Memory B cell (primary cell): ENCODE measurements at places on chromosomes 4 and X.

DNA sequence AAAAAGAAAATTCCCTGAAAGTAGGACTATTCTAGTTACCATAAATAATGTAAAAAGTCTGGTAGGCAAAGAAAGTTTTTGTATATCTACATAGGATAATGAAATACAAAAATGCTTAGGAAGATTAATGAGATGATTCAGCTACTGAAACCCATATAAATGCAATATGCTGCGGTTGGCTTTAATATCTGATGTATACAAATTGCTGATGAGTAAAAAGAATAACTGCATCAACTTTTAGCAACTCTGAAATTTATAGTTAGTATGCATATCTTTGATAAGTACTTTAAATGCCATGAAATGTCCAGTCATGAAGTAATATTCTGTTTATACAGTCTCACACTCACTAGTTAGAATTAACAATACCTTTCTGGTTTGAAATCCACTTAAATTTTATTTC, 404.8 kb downstream of the TLL1 start:
- DNase-seq, result no peak

DNA sequence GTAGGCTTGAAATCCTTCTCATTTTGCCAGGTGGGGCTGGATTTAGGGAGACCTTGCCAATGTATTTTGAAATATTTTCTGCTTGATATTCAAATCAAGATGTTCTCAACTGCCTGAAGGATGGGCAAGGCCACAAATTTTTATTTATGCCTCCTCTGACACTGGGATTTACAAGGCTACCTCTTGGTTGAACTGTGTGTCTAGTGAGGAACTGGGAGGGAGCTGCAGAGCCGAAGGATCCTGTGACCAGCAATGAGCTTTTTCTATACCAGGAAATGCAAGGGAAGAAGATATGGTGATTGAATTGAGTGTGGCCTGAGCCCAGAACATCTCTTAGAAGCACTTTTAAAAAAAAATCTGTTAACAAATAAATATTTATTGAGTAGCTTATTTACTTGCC, 14.9 kb downstream of the VSIG1 start:
- DNase-seq, result no peak

DNA sequence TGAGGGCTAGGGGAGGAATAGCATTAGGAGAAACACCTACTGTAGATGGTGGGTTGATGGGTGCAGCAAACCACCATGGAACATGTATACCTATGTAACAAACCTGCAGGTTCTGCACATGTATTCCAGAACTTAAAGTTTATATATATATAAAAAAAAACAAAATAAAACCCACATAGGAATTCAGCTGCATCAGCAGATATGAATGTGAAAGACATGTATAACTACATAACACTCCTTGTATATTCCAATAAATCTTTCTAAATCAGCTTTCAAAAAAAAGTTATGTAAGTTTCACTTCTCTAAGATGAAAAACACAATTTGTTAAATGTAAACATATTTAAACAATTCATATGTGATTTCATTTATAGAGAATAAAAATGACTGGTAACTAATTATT, 6.0 kb downstream of the GC start:
- DNase-seq, result no peak

- DNase-seq, result no peak
Measured at GRCh38 chrX:73965833-73966232, 338.1 kb upstream of the ZCCHC13 start.

DNA sequence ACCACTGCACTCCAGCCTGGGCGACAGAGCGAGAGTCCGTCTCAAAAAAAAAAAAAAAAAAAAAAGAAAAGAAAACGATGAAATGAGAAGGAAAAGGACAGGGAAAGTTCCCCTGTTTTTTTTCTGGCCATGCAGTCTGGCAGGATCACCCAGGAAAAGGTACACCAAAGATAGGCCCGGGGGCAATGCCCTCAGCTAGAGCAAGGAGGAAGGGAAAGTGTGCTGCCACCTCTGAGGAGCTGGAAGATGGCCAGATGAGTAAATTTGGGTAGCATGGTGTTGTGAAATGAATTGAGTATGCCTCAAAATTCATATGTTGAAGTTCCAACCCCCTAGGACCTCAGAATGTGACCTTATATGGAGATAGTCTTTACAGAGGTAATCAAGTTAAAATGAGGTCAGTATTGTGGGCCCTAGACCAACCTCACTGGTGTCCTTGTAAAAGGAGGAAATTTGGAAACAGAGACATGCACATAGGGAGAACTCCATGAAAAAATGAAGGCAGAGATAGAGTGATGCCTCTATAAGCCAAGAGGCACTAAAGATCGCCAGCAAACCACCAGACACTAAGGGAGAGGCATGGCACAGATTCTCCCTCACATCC, 28.9 kb downstream of the MAOB start:
- no peak for DNase-seq

- DNase-seq, result no peak
Measured at GRCh38 chrX:119094819-119095218, 22.0 kb downstream of the CT47C1 start.

DNA sequence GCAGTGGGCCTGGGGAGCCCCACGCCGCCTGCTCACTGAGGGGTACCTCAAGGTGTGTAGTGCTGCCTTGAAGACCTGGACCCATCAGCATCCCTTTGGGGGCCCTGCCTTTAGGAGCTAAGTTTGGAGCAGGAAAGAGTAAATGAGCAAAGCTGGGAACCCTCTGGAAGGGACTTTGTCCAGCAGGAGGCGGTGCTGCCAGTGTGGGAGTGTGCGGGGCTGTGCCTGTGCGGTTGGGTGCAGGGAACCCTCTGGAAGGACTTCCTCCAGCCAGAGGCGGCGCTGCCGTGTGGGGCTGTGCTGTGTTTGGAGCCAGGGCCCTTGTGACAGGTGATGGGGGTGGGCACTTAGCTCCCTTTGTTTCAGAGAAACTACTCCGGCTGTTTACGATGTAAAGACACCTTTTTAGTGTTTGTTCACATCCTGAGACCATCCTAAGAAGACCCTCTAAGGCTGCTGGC, 25.8 kb downstream of the RGS12 start:
- DNase-seq, result no peak

DNA sequence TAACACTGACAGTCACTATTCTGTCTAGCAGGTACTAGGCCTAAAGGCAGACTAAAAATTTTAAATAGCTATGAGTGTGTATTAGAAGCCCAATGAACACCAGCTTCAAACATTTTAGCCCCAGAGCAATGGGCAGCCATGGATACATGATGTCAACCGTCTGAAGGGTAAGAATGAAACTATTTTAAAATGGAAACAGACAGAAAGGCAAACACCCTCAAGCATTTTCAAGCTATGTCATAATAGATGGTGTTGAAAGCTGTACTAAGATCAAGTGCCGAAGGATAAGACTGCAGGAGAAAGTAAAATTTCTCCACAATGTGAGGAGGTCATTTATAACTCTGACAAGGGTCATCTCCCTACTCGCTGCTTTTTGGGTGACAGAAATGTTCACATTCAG, 225.0 kb downstream of the COL25A1 start:
- no peak for DNase-seq

- DNase-seq, result no peak
Measured at GRCh38 chrX:96776966-96777365, 92.3 kb downstream of the DIAPH2 start.

- DNase-seq, result no peak
Measured at GRCh38 chr4:58688568-58688967, 1578.4 kb upstream of the IGFBP7 start.

GRCh38 chrX:131752493-131753198, 208.8 kb downstream of the OR13H1 start:
- DNase-seq, result peak; percentile 65

- DNase-seq, result no peak
Measured at GRCh38 chr4:37666625-37667071, 19.5 kb downstream of the RELL1 start.

DNA sequence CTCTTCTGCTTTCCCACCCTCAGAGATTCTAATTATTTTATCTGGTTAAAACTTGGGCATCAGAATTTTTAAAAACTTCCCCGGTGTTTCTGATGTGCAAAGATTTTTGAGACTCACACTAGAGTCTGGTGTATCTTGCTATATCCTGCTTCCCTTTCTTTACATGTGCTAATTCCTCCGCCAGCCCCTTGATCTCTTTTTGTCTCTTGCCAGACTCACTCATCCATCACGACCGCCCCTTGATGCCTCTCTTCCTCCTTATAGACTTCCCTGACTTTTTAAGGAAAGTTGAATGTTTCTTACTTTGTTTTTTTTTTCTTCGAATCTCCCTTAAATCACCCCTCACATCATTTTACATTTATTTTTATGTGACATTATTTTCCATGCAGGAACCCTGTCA, 274.9 kb upstream of the PITX2 start:
- DNase-seq, result no peak

DNA sequence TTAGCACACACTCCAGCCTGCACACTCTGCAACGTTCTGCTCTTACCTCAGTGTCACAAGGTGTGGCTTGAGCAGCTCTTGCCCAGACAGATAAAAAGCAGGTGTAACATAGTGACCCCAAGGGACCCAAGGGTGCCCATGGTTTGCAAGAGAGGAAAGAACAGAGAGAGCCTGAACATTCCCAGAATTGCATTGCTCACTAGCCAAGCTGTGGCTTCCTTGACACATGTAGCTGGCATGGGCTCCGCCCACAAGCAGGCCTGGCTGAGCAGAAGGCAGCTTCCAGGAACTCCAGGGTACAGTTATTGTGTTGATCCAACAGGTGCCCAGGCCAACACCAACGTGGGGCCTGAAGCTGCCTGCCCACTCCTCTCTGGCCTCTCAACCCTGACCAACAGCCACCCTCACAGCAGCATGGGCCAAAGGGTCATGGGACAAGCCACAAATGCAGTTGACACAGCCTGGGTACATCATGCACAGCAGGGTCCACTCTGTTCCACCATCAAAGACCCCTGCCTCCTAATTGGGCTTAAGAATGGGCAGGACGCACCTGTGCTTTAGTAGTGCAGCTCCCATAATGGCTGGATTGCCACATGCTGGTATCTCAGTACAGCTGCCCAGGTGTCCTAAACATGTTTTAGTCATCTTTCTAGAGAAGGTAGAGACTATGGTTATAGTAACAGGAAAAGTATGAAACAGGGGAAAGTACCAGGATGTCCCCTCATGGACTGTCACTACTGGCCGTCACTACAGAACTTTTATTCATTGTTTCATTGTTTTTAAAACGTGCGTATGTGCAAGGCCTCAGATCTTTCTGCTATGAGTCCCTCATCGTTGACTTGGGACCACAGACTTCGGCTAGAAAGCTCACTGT, 73.7 kb upstream of the ACSL1 start:
- DNase-seq, result no peak

- no peak for DNase-seq
Measured at GRCh38 chr4:62285026-62285425, 1084.9 kb downstream of the ADGRL3 start.

DNA sequence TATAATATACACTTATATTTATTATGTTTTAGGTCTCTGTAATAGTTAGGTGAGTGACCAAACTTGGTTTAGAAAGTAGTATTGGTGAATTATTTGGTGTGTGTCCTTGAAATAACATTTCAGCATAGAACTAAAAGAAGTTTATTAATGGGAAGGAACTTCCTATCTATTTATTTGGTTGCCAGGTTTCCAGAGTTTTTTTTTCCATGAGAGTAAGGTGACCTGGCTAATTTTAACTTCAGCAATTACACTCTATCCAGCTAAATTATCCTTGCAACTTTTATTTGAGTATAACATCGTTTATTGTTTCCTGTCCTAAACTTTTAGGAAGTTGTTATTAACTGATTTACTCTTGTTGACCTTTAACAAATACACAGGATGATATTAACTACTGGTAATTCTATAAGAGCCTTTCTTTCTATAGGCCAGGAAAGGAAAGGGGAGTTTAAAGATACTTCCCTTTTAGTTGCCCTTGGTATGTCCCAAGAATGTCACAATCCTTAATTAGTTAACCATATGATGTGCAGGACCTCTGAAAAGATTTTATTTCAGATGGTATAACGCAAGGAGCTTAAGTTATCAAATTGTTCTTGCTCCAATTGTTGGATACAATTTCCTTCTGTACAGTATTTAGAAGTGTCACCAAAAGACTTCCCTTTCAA, 18.9 kb downstream of the PRDM8 start:
- DNase-seq, result no peak

- no peak for DNase-seq
Measured at GRCh38 chr4:127155116-127155515, 477.6 kb upstream of the INTU start.

GRCh38 chrX:5898463-5898862, 330.2 kb downstream of the NLGN4X start:
- no peak for DNase-seq

DNA sequence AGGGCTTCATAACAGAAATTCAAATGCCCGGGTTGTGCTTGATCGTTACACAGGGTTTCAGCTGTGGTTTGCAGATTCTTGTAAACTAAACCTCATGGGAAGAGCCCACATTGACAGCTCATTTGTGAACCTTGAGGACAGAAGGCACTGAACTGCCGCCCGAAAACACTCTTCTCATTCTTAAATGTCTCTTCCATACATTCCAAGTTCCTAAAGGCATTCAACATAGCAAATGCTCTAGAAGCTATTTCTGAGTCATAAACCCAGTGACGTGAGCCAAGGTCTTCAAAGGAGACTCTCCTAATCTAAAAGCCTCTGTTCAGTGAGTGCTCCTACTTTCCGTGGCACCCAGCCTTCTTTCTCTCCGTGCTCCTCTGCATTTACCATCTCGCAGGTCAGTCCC, 737.8 kb upstream of the FRG1 start:
- no peak for DNase-seq

- DNase-seq, result no peak
Measured at GRCh38 chrX:101219864-101220346, 319 bp downstream of the DRP2 start.

GRCh38 chr4:189807031-189807430, 133.6 kb upstream of the FRG1 start:
- DNase-seq, result no peak

- no peak for DNase-seq
Measured at GRCh38 chr4:101279377-101279871, 67.9 kb downstream of the PPP3CA start.

GRCh38 chr4:992297-993110, 700 bp downstream of the SLC26A1 start:
- DNase-seq, result no peak

- no peak for DNase-seq
Measured at GRCh38 chr4:172826346-172826745, 342.3 kb upstream of the GALNT7 start.

GRCh38 chrX:130300010-130300282, 31.2 kb upstream of the ZNF280C start:
- no peak for DNase-seq

GRCh38 chr4:159018062-159018629, 84.7 kb upstream of the RAPGEF2 start:
- DNase-seq, result peak; percentile 23

DNA sequence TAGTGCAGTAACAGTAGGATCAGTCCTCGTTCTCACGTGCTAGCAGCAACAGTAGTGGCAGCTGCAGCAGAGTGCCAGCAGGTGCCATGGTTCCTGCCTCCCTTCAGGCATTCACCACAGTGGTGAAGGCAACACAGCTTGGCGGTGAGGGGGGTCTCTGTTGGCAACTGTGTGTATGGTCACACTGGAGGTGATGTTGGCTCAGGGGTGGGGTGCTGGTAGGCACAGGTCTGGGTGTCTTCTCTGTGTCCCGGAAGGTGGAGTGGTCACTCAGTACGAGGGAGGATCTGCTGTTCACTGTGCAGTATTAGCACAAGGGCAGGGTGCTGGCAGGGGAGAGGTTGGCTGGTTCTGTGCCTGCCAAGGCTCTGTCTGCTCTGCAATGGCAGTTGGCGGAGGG, 671.8 kb downstream of the CCSER1 start:
- DNase-seq, result no peak
